ENCODE measurements at places on chromosomes 2 and 18.

- no peak for DNase-seq
These were observed 98.0 kb upstream of the ZSWIM2 start for GRCh38 chr2:186946896-186947467.

DNA sequence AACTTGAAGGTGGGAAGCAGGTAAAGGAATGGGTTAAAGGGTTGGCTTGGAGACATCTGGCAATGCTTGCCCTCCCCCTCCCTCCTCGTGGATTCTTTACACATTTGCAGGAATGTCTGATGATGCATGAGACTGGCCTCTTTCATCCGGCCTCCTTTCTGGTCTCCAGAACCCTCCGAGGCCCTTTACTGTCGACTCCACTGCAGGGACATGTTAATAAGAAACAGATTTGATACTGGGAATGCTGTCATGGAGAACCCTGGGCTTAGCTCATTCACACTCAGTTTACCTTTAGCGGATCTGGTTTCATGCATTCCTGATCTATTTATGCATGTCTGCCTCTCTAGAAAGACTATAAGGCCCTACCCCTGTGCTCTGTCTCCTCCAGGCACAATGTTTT is 238.7 kb downstream of the TGIF1 start:
- DNase-seq: no peak

DNA sequence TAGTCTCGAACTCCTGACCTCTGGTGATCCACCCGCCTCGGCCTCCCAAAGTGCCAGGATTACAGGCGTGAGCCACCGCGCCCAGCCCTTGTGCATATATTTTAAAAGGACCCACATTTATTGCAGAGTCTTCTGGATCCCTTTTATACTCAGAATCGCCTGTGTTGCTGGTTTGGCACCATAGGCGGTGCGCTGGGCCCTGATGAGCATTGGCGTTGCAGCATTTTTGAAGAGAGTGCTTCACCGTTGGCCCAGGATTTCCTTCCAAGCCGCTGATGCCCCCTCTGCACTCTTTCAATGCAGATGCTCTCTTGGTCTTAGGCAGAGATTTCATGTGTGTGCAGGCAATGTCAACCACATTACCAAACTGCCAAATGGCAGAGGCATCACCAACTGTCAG is 13.5 kb upstream of the TFCP2L1 start:
- DNase-seq: no peak

DNA sequence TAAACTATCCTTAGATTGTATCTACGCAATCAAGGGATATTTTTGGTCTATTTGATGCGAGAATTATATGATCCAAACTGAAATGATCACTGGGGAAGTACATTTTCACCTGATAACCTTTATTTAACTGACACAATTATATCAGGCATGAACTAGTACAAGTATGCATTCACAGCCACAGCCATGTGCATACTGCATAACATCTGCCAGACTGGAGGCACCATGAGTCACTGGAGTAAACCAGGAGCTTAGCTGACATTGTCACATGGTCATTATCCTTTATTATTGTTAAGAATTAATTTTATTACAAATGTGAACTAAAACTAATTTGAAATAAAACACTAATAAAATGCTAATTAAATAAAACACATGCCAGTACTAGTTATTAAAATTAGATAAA is 1127.1 kb downstream of the DPP10 start:
- no peak for DNase-seq

DNA sequence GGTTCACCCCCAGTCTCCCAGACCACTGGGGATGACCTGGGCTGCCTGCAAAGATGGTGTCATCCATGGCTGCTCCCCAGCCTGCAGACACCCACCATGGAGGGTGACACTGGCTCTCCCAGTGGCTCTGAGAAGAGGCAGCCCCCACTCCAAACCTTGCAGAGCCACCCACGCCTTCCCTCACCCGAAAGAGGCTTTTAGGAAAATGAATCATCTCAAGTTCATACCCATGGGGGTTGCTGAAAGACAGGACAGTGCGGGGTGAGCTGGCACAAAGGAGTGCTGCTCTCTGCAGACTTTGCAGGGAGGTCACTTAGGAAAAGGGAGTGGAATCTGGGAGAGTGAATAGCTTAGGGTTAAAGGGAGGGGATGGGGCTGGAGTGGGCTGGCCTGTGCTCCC is 36.4 kb downstream of the MPHOSPH10 start:
- no peak for DNase-seq

- no peak for DNase-seq
These were observed 40.9 kb upstream of the TRIB2 start for GRCh38 chr2:12675801-12676200.

- no peak for DNase-seq
These were observed 216.9 kb upstream of the PARD3B start for GRCh38 chr2:204328373-204328772.
